ENCODE measurements at places on chromosomes 7 and 10.

DNA sequence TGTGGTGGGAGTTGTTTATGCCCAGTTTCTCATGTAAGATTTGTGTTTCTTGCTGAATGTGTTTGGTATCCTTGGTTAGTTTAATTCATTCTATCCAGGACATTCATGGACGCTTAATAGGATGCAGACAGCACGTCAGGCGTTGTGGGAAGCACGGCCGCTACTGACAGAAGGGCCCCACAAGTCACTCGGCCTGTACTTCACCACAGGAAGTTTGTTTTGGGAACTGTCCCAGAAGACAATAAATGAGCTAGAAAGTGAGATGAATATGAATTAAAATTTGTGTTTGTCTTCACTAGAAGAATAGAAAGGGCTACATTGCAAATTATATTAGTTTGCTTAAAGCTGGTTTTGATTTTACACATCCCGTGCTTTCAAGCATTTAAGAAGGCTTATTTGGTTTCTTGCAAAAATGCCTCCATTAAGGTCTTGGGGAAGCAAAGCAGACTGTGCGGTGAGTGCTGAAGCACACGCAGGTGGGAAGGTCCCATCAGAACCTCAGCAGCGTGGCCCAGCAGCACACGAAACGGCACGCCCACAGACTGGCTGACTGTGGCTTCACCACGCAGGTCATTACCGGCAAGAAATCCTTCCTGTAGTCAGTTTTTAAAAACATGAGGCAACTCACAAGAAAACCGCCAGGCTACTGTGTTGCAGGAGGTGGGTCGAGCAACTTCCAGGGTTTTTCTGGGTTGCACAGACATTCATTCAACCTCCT is 74.1 kb downstream of the VIPR2 start:
- peak; percentile 24 for DNase-seq

DNA sequence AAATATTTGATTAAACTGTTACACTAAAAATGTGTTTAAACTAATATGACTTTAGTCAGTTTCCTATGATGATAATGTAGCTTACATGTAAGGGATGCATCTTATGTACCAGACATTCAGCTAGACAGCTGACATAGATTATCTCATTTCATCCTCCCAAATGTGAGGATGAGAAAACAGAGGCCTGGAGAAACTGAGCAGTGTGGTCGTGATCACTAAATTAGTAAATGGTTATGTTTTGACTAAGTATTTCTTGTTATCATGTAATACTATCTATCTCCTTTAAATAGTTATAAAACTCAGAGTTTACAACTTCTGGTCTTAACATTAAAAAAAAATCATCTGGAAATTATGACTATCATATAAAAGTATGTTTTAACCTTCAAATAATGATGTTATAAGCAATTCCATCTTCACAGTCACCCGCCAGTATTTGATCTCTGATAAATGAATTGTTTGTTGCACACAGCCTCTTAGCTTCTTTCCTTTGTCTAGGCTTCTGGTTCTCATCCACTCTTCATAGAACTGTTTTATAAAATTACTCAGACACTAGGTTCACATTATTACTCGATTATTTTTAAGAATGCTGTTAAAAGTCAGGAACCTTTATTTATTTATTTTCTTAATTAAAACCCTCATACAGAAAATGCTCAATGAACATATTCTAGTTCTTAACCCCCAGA is 33.6 kb upstream of the HDAC9 start:
- no peak for DNase-seq

DNA sequence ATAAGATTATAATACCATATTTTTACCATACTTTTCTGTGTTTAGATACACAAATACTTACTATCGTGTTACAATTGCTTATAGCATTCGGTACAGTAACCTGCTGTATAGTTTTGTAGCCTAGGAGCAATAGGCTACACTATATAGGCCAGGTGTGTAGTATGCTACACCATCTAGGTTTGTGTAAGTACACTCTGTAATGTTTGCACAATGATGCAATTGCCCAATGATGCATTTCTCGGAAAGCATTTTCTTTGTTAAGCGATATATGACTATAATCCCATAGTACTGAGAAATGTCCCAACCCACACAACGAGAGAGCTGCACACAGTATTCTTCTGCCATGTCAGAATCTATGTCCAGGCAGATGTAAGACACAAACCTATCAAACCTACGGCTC is 160.0 kb downstream of the NEBL start:
- no peak for DNase-seq

- DNase-seq, result no peak
Observed at GRCh38 chr7:118877187-118877586, 652.7 kb downstream of the ANKRD7 start.

DNA sequence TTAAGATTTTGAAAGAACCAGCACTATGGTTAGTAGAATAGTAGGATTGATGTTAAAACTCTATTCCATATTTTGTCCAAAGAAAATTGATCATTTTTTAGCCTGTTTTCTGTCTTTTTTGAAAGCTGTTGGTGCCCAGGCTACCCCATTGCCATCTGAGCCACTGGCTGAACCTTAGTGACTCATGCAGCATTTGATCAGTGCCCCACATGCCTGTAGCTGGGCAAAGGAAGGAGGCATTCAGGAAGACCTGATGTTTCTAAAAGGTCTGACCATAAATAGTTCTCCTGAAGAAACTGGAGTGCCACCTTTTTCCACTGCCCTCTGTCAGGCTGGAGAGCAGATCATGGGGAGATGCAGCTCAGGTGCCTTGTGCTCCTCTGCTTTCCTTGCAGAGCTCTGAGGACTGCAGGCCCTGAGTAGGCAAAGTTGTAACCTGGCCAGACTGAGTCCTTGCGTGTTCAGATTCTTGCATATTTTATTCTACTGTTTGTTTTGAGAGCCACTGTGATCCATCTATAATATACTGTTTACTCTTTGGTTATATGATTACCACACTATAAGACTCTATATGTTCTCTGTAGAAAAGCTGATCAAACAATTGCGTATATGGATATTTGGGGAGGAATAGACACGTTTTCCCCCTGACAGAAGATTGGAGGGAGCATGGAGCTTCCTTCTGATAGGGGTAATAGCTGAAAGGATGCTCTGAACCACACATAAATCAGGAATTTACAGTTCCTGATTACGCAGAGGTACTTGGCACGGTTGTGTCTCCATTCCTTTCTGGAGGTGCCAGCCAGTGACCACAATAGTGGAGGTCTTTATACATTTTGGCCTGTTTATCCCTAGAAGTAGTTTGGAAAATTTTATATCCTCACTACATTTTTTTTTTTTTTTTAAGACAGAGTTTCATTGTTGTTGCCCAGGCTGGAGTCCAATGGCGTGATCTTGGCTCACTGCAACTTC is 48.9 kb upstream of the GJD4 start:
- DNase-seq, result no peak

GRCh38 chr10:26528048-26528447 is 89.9 kb downstream of the APBB1IP start:
- DNase-seq, result no peak

DNA sequence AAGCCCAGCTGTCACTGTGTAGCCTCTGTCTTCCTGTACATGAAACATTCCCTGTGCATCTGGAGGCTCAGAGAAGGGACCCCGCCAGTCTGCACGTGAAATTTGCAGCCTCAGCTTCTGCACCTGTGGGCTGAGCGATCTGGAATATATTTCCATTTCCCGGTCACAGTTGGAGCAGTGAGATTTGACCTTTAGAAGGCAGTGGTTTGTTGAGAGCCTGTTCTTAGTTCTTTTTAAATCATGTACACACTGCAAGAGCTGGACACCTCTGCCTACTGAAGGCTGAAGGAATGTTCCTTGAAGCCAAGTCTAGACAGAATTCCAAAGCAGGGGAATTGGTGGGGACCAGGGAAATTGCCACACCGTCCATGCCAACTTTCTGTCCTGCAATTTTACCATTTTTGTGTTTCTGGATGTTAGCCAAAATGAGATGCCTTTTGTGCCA is 706.6 kb downstream of the INHBA start:
- no peak for DNase-seq

DNA sequence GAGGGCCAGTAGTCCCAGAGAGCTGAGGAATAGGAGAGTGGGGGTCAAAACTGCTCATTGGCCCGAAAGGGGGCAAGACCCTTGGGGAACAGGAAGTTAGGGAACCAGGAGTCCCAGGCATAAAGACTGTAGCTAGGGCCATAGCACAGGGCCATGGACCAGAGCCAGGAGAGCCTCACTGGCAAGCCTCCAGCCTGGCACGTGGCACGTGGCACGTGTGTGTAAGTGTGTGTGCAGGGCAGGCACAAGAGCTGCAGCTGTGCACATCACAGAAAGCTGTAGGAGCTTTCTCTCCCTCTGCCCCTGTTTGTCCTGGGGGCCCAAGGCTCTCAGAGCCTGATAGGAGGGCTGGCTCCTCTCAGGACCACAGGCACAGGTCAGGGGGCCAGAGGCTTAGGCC is 47.8 kb upstream of the SLF2 start:
- DNase-seq, result no peak

DNA sequence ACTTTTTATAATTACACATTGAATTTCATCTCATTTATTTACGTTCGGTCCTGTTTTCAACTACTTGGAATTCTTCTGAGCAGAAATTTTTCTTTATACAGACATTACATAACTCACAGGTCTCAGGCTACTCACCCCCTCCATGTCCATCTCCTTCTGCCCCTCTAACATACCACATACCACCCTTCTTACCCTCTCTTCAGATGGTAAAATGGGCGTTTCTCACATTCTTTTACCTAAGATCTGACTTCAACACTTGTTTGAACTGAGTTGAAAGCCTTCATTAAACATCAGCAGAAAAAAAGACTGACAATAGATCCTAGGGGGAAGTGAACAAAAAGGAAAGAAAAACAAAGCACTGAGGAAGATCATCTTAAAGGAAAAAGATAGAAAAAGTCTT is 309.7 kb downstream of the CTNNA3 start:
- no peak for DNase-seq

DNA sequence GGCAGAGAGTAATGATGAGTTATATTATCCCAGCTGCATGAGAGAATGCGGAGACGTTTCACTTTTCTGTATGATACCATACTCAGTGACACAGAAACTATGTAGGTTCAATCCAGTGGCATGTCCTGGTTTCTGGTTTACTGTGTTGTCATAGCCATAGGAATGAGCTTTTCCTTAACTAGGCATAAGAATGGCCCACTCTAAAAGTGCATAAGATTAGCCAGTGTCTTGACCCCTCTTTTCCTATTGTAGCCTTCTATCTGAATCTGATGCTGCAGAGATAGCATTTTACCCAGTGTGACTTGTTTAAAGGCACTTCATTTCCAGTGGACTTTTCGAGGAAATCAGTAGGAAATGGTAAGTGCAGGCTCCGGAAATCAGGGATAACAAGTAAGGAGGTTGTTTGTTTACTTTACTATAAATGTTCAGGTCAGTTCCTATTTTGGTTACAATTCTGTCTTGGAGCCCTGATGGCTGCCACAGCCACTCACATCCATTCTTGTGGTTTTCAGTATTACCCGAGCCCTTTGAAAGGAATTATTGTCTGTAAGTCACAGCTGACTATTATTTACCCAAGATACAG is 70.5 kb downstream of the SEMA3A start:
- DNase-seq, result no peak

Data from stimulated activated CD4-positive, alpha-beta T cell treated with anti-CD3 and anti-CD28 coated beads, Interleukin-2, amount 100 ng/mL, for 24 hours (primary cell).